Effector memory CD8-positive, alpha-beta T cell (primary cell): ENCODE measurements at places on chromosomes 7 and 10.

DNA sequence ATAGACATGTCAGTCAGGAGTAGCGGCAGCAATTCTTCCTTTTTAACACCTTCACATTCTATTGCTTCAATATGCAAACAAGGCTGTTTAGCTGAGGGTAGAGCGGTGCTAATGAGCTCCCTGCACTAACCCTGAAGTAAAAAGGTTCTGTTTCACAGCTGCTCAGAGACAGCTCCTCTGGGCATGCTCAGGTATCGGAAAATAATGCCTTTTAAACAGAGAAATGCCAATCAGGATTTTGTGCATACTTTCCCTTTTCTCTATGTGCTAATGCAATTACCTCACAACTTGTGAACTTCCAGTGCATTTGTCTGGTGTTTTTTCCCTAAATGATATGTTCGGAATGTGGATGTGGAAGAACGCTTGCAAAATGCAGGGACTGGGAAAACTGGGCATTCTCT is 307.7 kb upstream of the FZD8 start:
- no peak for DNase-seq

- DNase-seq = no peak
These were observed 29.7 kb downstream of the KIAA1217 start for GRCh38 chr10:24238519-24239247.

GRCh38 chr10:11210211-11210922 is 192.7 kb downstream of the CELF2 start:
- no peak for DNase-seq

DNA sequence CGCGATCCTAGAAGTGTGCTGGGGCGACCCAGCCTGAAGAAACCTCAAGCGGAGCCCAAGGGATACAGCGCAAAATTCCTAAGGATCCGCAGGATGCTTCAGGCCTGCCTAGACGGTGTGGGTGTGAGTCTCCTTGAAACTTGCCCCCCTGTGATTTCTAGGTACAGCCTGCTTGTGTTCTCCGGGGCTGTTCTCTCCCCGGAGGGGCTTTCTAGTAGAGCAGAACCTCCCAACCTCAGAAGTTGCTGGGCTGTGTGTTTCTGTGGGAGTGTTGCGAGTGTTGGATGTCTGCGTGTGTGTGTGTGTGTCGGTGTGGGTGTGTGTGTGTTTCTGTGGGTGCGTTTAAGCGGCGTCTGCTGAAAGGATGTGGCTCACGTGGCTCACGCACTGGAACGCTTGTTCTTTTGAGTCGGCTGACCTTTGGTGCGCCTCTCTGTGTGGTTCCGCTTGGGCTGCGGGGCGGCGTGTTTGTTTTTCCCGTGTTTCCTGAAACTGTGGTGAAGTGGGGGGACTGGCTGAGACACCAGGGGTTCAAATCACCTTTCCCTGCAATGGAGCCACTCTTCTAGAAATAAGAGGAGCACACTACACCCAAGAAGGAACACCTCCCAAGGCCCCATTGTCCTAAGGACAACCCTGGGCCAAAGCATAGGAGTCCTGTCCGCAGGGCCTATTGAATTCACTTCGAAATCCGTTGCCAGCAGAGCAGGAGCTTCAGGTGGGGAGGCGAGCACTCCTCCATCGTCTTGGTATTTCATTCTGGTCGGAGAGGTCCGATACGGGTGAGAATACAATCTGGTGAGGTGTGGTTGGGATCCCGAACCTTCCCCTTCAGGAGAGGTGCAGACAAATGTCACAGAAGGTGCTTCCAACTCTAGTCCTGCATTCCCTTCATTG is 25.1 kb upstream of the ZNF273 start:
- no peak for DNase-seq

DNA sequence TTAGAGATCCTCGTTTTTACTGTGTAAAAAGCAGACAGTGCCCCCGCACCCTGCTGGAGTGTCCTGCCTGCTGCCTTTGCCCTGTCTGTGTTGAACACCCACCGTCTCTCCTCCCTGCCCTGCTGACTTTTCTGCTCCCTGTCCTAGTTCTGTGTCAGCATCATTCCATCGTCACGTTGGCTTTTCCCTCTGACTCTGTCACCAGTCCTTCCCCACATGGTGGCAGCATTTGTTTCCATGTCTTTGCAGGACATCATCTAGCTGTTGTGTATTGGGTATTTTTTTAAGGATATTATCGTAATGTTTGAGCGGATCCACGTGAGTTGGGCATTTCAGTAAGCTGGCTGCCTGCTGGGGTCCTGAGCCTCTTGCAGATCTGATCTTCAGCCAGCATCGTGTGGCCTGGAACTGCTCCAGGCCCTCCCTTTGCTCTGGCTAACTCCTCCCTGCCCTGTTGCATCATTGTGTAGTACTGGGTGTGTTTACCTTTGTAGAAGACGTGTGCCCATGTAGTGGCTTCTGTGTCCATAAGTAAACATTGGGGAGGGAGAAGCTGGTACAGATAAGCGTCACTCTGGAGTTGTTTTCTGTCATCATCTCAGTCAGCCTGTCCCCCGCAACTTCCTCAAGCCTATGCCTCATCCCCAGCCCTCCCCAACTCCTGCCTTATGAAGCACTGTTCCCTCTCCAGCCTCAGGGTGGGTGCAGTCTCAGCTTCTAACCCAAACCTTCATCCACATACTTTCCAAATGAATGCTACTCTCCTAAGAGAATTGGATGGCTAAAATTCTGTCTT is 44.3 kb downstream of the TRRAP start:
- DNase-seq = no peak

DNA sequence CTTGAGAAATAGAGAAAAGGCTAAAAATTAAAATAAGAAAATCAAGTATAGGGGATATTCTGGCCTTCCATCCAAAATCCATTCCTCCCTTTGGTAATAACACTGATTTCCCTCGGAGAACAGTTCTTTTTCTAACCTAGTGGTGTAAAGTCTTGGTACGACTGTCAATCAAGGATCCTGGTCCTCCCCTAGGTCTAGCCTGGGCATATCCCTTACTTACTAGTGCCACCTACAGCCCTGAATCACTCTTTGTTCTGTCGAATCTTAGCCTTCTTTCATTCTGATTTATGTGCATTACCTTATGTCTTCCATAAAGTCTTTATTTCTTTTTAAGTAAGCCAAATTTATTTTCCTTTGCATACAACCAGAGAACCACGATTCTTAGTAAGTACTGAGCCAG is 298.7 kb upstream of the LRRTM3 start:
- no peak for DNase-seq

DNA sequence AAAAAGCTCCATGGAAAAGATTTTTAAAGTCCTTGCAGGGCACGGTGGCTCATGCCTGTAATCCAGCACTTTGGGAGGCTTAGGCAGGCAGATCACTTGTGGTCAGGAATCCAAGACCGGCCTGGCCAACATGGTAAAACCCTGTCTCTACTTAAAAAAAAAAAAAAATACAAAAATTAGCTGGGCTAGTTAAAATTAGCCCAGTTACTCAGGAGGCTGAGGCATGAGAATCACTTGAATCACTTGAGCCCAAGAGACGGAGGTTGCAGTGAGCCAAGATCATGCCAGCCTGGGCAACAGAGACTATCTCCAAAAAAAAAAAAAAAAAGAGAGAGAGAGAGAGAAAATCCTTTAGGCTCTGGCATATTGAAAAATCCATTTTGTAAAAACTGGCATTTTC is 61.9 kb downstream of the CCDC6 start:
- no peak for DNase-seq

DNA sequence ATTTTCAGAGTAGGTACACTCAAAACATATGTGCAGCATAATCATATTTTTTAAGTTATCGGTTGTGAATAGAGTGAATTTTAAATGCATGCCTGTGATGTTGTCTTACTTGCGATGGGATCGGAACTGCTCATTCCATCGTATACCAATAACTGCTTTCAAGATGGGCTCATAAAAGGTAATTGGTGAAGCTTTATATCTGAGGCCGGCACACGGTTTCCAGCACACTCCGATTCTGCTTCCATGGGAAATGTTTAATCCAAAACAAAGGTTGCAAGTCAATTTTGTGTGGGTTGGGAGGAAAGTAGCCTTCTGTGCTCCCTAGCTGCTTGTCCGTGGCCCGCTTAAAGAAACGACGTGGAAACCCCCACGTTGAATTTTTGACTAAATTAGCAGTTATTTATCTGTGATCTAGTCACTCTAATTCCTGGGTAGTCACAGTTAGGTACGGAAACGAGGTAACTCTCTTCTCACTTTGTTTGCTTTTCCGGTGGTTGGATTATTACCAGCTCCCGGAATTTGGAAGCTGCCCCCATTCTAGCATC is 10.1 kb upstream of the CELF2 start:
- no peak for DNase-seq

DNA sequence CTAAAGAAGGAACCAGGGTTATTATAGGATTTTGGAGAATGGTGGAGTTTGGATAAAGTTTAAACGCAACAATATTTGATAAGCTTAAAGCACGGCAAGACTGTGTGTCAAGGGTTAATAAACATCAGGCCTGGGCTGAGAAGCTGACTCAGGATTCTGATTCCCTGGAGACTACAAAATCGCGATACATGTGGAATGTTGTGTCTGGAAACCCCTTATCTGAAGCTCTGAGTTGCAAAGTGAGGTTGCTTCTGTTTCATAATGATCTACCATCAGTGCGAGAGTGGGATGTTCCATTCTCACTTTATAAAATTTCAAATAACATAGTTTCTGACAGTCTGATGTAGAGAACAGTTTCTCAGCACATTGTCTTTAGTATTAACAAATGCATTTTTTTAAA is 7.8 kb downstream of the C1GALT1 start:
- no peak for DNase-seq

GRCh38 chr10:120521880-120522279 is 64.9 kb downstream of the PLPP4 start:
- no peak for DNase-seq

DNA sequence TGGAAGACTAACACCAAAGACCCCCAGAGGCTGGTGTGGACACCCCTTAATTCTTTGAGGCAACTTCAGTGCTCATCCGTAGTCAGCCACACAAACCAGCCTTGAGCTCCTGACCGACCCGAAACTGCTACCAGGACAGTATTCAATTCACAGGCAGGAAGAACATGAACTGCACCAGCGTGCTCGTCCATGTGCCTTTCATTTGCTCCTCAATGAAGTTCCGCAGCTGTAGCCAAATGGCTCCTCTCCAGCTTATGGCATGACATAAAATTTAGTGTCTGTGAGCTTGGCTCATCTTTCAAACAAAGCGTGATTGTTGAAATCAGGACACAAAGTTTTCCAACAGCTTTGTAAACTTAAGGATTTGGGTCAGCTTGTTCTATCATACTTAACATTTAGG is 144.1 kb upstream of the FAM171A1 start:
- no peak for DNase-seq

GRCh38 chr10:35884657-35885071 is 242.6 kb upstream of the FZD8 start:
- no peak for DNase-seq

GRCh38 chr7:29120955-29121354 is 25.4 kb downstream of the CPVL start:
- no peak for DNase-seq

DNA sequence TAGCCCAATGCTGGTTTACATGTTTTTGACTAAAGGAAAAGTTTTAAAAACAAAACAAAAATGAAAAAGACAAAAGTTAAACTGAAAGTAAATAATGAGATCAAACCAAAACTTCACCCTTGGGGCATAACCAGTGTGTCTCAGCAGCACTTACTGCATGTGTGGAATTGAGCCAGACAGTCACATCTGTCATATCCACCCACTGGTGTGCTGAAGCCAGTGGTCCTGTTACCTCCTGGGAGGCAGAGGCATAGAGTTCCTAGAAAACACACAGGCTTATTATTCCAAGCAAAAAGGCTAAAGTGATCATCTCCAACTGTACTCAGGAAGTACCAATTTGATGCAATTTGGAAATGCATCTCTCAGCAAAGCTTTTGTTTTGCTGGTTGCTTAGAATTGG is 40.4 kb downstream of the ASAH2 start:
- DNase-seq = no peak

GRCh38 chr10:182441-183201 is 47.4 kb downstream of the ZMYND11 start:
- DNase-seq = no peak
